SW480 (cell line): ENCODE measurements at places on chromosomes 3 and 15.

DNA sequence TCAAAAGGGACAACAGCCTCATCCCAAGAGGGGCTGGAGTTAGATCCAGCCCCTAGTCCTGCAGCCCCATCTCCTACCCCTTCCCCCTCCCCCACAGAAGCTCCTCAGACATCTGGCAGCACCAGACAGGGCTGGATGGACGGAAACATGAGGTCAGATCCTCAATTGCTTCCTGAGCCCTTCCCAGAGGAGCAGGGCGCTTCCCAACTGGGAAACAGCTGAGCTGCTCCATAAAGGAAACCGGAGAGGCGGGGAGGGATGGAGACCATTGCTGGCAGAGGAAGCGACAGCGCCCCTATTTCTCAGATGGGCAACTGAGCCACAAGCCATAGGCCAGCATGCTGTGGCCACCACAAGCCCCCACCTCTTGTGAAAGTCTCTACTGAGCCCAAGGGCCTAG lies 18.3 kb upstream of the CYP11A1 start:
- no peak for DNase-seq

DNA sequence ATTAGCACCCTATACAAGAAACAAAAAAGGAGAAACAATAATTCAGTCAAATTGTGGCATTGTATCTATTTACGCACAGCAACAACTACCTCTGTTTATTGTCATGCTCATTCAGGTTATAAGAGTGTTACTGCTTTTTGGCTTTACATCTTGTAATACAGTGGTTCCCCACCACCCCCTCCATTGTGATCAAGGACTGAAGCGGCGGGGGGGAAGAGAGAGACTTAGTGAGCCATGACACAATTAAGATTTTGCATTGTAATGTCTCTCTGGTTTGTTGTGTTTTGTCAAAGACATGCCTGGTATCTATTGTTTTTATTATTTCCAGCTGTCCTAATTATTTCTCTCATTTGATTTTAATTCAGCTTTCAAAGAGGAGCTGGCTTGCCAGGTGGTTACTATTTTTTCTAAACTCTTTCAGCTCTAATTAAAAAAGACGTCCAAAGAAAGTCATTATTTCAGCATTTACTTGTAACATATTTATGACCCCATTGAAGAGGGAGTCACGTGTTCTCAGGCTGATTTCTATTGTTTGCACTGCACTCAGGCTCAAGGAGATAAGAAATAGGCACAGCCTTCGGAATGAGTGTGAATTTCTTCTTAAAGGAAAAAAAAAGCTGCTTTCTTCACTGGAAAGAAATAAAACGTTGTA lies 234.4 kb upstream of the TBL1XR1 start:
- no peak for DNase-seq

DNA sequence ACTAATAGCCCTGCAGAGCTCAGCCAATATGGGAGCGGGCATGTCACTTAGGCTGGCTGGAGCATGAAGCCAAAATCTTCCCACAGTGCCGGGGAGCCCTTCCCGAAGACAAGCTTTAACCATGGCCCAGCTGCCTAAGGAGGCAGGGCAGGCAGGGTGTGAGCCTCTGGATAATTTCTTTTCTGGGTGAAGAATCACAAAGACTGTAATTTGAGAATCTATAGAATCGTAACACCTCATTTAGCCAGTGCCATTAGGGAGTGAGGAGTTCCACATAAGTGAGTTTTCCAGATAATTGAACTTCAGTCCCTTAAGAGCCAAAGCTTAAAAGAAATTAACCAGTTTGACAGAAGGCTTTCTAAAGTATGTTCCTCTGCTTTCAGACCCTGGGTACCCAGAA lies 40.2 kb upstream of the TLE3 start:
- no peak for DNase-seq

DNA sequence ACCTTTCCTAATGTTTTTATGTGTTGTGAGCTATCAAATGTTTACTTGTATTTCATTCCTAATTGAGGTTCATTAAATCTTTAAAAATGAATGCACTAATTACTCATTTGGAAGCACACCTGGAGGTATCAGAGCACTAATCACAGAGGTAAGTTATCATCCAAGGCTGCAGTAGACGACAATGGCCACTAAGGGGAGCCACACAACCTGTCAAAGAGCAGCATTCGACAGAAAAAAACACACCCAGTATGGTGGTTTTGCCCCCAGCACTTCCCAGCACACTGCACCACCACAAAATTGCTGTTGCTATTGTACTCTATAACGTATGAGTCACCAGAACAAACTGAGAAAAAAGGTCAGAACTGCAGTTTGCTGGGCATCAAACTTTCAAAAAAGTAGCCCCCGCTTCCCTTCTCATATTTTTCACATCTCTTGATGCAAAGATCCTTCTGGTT lies 205.9 kb upstream of the IGF1R start:
- peak; percentile 89 for DNase-seq

- no peak for DNase-seq
Measured at GRCh38 chr15:68676011-68676605, 97.3 kb downstream of the CORO2B start.

DNA sequence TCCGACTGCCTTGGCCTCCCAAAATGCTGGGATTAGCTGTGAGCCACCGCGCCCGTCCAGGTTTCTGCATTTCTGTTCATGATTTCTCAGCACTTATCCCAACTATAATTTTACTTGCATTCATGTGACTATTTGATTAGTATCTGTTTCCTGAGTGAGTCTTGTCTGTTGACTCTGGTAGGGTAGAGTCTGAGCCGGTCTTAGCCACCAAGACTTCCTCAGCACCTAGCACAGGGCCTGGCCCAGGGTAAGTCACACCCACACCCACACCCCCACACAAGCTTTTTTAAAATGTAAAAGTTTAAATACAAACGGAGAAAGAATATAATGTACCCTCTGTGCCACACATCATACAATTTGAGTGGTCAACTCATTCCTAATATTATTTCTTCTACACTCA lies 3.1 kb upstream of the SPATA12 start:
- DNase-seq: no peak

- DNase-seq: no peak
Measured at GRCh38 chr3:18438586-18438985, 13.4 kb upstream of the SATB1 start.
